CD4-positive, alpha-beta T cell treated with Interleukin-4 for 4 hours (primary cell): ENCODE measurements at places on chromosomes 3 and 15.

DNA sequence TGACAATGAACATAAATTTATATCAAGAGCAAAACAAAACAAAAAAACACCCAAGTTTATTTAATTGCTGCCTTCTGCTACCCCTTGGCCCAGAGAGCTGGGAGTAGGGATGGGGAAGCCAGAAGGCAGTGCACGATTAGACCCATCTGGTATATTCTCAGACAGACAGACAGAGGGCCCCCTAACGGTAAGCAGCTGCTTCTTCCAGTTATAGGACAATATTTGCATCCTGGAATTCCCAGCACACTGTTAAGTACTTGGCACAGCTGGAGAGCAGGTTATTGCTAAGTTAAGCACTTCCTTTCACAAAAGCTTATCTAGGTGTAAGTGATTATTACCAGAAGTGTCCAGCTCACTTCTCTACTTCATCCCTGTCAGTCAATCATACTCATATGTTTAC is 39.3 kb downstream of the C2CD4B start:
- DNase-seq, result no peak

DNA sequence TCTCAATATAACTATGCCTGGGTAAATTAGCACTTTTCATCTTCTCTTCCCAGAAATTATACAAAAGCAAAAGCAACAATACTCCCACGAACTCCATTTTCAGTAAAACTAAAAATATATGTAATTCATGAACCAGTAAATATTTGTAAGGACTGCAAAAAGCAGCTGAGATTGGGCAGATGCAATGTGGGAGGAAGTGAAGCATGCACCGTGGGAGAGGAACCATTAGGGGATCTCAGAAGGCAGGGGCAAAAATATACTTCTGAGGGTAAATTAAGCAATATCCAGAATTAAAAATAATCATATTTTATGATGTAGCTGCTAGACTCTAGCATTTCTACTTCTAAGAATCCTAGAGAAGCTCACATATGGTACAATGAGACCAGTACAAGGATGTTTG is 20.2 kb downstream of the CFAP91 start:
- no peak for DNase-seq

DNA sequence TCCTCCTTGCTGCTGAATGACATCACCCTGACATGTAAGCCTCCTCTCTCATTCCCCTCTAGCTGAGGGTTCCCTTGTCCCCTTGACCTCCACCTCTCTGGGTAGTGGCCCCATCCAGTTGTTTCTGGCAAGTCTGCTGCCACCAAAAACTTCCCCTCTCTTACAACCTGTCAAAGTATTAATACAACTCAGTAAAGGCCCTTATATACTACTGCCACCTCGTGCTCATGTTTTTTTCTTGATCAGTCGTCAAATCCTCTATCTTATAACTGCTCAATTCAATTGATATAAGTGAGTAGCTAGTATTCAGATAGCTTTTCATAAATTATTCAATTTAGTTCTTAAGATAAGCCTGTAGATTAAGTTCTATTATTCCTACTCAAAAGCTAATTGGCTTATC is 249.6 kb downstream of the MBNL1 start:
- DNase-seq, result no peak

DNA sequence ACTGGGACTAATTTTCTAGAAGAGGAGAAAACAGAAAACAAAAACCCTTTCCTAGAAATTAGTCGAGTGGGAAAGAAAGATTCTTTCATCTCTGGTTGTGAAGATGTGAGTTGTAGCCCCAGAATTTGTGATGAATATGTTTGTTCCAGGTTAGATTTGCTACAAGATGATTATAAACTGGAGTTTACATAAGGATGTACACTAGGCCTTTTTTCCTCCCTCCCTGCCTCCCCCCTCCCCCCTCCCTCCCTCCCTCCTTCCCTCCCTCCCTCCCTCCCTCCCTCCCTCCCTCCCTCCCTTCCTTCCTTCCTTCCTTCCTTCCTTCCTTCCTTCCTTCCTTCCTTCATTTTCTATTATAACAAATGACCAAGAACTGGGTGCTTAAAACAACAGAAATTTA is 1502.0 kb downstream of the SI start:
- no peak for DNase-seq

DNA sequence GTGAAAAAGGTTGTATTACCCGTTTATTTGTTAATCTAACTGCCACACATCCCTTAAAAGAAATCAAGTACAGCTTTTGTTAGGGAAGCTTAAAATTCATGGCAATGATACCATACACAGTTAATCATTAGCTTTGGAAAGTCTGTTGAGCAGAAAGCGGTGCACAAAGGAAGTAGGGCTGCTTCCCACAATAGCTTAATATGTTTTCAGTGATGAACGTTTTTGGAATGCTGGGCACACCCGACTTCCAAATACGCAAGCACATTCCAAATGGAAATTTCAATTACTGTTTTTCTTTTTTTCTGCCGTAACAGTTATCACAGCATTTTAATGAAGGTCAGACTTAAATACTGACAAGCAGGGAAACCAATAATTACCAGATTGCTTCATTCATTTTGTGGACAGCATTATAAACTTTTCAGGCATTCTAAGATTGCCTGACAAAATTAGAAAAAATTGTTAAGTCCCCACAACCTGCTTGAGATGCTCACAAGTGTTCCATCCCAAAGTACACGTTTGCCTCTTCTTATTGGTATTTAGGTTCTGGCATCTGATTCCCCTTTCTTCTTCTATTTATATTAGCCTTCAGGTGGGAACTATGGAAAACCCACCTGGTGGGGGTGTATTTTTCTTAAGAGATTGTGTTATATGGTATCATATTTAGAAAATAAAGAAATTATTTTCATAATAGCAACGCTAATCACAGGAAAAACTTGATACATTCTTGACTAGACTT is 1.1 kb upstream of the ECT2 start:
- no peak for DNase-seq
